Stimulated activated CD8-positive, alpha-beta memory T cell treated with anti-CD3 and anti-CD28 coated beads, Interleukin-4, amount 100 ng/mL, for 48 hours (primary cell): ENCODE measurements at places on chromosomes 1 and 21.

DNA sequence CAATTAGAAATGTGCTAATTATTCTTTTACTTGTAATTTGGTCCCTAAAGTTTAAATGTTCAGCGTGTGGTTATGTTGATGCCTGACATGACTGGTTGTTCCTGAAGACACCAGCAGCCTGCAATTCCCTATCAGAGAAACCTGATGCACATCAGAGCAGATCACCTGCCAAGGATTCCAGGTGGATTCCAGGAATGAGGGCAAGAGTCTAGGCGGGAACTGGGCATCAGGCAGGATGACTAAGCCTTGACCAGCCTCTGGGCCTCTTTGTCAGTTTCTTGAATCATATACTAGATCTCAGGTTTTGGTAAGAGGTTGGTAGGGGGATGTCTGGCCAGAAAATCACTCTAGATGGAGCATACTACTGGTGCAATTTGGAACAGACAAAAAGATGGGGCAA, 130.7 kb upstream of the TNR start:
- DNase-seq = no peak

GRCh38 chr1:42981255-42981805, 22.7 kb upstream of the SLC2A1 start:
- no peak for DNase-seq

DNA sequence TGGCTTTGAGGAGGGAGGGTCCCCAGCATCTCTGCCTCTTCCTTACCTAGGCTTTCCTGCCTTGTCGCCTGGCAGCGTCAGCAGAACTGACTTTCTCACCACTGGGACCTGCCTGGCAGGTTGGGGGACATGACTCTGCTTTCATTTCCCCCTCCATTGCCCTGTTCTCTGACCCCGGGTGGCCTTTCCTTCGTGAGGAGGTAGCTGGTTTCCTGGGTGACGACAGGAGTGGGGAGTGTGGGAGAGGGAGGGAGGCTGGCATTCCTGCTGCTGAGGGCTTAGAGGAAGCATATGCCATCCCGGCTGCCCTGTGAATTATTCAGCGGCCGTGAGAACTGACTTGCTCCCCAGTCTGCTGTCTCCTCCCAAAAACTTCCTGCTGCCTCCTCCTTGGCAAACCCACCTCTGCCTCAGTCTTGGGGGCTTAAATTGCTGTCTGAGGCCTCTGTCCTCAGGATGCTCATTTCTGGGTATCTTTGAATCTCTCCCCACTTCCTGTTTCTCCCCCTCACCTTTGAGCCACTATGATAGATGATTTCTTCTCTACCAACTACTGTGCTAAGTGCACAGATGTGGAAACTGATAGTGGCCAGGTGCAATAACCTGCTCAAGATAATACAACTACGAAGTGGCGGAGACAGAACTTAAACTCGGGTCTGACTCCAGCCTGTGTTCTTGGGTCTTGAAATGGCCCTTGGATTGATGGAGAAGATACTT, 182.0 kb upstream of the CSF3R start:
- no peak for DNase-seq

DNA sequence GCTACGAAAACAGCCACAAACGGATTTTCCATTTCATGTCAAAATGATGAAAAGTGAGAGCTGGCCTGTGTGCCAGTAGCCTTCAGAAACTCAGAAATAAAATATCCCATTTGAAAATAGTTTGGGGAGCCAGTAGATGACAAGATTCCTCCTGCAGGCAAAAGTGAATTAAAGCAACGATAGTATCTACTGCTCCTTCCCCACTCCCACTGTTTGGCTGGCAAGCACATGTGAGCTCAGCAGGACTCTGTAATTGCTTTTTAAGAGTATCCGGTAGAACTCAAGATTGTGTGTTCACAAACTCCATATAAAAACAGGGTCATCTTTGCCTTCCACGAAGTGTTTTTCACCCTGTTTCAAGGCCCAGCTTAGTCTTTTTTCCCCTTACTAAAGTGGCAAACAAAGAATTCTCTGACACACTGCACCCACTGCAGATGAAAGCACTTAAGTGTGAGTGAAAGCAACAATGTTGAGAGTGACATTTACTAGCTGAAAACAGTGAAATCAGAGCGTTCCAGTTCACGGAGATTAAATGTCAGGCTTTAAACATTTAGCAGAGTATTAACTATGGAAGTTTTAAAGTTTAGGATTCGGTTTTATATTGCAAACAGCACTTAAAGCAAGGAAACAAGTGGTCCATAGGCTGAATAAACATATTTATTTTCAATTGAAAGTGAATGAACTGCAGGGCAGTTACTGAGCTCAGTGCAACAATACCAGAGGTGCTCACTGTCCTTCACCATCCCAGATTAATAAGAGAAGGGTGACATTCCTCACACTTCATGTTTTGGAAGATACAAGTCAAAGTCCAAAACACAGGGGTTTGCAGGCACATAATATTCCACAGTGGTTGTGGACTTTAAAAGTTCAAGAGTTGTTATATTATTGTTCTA, 70.0 kb downstream of the ALG14 start:
- no peak for DNase-seq

DNA sequence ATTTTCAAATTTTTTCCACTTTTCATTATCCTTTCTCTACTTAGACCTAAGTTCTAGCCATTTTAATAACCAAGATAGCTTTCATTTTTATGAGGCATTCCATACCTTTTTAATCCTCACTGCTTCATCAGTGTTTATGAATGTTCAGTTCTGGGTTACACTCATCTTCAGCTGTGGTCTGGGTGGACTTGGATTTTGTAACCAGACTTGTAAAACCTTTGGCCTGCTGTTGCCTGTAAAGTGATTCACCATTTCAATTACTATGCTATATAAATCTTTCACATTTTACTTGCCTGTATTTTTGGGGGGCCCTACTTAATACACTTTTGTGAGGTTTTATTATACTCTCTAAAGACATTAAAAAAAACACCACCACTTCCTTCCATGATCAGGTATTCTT, 46.2 kb downstream of the USP25 start:
- no peak for DNase-seq

DNA sequence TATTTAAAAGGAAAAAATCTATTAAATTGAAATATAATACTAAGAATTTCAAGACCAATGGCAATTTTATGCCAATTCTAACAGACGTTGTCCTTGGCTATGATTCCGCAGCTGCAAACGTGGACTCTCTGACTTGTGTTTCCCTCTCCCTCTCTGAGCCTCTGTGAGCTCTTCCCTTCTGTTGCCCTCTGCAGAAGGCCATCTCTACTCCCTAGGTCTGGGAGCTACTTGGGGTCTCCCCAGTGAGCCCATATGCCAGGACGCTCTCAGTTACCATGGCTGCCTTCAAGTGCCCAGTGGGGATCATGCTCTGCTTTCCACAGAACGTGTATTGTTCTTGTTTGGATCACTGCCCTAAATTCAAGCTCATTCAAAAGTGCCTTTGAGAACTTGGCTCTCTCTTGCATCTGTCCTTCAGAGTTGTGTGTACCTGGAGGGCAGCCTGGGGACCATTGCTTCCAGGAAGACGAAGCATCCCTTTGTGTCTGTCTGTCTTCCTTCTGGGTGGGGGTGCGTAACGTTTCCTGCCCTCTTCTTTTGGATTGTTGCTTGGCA, 97.5 kb upstream of the TSPAN2 start:
- no peak for DNase-seq

- no peak for DNase-seq
These were observed 77.5 kb downstream of the ZNF648 start for GRCh38 chr1:181984006-181984405.

GRCh38 chr1:110707232-110707631, 32.5 kb upstream of the KCNA3 start:
- no peak for DNase-seq

GRCh38 chr1:186518822-186519381, 58.0 kb upstream of the PDC start:
- DNase-seq = no peak

DNA sequence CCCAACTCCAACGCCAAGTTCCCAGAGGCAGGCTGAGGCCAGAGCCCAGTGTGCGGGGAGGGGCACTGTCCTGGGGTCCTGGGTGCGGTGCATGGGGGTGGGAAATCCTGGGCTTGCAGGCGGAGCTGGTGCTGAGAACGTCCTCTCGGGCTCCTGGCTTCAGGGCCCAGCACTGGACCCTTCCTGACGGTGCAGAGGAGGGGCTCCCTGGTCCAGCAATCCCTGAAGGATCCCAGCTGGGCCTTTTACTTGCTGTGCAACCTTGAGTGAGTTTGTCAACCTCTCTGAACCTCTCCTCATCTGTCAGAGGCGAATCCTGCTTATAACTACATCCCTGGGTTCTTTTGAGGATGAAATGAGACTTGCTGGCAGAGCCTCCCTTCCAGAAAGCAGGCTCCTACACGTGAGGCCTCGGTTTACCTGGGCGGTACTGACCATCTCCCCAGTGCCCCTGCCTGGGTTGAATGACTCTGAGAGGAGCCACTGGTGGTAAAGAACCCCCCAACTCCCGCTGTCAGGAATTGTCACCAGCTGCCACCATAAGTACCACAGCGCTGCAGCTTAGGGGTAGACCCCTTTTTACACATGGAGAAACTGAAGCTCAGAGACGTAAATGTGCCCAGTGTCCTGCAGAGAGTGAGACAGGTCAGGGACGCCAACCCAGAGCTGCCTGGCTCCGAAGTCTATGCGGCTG, 77.3 kb downstream of the DHRS3 start:
- DNase-seq = no peak

- no peak for DNase-seq
These were observed 15.1 kb downstream of the PCP4 start for GRCh38 chr21:39882151-39882838.

DNA sequence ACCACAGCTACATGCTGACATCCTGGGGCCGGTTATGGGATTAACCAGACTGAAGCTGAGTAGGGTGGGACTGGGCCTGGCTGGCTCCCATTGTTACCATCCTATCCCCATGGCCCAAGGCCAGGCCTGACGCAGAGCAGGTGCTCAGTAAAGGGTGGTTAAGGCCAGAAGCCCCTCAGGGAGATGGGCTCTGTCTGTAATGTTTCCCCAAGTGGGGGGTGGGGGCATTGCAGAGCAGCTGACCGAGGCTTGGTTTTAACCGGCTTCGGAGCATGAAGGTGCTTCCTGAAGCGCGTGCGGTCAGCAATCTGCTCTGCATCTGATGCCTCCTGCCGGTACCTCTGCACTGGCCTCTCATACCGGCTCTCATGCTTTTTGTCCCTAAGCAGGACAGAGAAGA, 83.4 kb upstream of the ACTL8 start:
- DNase-seq = no peak

DNA sequence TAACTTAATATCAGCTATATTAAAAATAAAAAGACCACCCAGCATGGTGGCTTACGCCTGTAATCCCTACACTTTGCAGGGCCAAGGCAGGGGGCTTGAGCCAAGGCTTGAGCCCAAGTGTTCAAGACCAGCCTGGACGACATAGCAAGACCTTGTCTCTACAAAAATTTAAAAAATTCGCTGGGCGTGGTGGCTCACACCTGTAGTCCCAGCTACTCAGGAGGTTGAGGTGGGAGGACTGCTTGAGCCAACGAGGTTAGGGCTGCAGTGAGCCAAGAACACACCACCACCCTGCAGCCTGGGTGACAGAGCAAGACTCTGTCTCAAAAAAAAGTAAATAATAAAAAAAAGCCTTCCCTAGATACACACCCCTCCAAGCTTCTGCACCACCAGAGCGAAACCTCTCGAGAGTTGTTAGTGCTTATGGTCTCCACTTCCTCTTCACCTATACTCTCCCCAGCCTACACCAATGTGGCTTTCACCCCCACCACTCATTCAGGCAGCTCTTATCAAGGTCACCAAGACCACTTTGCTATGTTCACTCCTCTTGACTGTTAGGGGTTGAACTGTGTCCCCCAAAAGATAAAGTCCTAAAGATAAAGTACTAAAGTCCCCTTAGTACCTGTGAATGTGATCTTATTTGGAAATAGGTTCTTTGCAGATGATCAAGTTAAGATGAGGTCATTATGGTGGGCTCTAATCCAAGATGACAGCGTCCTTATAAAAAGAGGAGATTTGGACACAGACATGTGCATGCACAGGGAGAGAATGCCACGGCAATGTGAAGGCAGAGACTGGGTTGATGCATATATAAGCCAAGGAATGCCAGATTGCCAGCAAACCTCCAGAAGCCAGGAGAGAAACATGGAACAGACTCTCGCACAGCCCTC, 6.8 kb upstream of the PPP1R15B start:
- DNase-seq = no peak

- DNase-seq = no peak
These were observed 621.0 kb upstream of the NCAM2 start for GRCh38 chr21:20377250-20377649.

GRCh38 chr1:243213045-243213787, 41.9 kb downstream of the CEP170 start:
- no peak for DNase-seq

DNA sequence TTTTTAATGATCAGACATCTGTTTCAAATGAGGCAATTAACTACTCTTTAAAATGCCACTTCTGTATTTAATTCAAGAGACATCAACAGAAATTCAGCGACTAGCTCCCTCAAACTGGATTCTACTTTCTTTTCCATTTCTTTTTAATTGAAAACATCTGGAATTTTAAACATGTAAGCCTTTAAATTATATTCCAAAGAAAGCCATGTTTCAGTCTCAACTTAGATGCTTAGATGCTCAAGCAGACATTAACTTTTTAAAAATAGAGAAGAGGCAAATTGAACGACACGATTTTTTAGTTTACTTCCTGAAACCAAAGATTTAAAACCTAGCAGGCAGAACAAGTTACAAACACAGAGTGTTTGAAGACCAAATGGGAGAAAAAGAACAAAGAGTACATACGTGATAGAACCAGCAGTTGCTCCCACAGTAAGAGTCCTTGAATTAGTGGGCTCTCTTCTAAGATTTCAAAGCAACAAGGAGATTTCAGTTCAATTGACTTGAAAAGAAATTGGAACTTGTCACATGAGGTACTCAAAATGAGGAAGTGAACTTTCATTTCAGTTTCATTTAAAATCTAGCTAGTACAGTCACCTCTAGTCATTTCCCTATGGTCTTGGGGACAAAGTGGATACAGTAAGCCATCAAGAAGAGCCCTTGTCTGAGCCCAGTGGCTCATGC, at the start of gene CTSS:
Gene CTSS (minus strand): TSS at position 483 of the 681 bp plus-strand sequence. CDS start 1,015 bp downstream, outside the sequence.
- no peak for DNase-seq
